ENCODE measurements at places on chromosomes 4 and X.

GRCh38 chrX:87299563-87300160, 217.9 kb upstream of the KLHL4 start:
- DNase-seq, result no peak

DNA sequence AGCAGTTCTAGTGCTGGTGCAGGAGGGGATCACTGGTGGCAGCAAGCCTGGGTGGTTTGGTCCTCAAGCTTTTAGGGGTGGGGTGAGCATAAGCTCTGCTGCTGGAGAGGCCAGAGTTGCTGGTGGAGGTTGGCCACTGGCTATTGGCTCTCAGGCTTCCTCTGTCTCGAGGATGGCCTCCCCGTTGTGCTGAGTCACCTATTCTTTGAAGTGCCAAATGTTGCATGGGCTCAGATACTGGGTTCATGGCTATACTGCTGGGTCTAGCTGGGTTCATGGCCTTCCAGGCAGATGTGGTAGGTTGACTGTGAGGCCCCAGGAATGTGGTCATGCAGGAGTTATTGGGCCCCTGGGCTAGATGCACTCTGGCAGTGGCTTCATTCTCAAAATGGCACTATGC, 466.3 kb downstream of the NAF1 start:
- no peak for DNase-seq

- DNase-seq, result no peak
These were observed 140.9 kb upstream of the HPGD start for GRCh38 chr4:174663216-174663615.

- DNase-seq, result no peak
These were observed 17.6 kb downstream of the OTUD6A start for GRCh38 chrX:70079870-70080269.

GRCh38 chrX:105636667-105637066, 185.7 kb upstream of the NRK start:
- DNase-seq, result no peak

DNA sequence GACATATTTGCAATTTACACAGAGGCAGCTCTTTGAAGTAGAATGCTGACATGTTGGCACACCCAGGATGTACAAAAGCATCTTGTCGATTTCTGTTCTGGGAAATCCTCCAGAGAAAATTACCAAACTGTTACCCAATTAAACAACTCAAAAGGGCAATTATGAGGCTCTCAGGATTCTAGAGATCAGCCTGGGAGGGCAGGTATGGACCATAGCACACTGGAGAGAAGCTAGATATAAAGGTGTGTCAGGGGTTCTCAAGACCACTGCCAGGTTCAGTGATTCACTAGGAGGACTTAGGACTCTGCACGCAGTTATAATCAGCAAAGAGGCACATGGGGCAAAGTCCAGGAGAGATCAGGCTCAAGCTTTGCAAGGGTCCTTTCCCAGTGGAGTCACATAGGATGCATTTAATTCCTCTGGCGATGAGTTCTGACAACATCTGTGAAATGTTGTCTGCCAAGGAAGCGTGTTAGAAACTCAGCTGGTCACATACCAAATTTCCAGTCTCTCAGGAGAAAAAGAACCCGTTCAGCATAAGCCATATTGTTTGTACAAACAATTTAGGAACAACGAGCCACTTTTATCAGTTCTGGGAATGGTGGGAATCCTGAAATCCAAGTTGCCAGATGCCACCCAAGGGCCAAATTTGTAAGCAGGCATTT, 100.8 kb downstream of the SYTL5 start:
- no peak for DNase-seq

GRCh38 chr4:2583517-2583916, 47.1 kb downstream of the FAM193A start:
- DNase-seq, result no peak

GRCh38 chr4:170758988-170759387, 669.2 kb upstream of the AADAT start:
- no peak for DNase-seq

GRCh38 chr4:3201718-3202702, 46.9 kb upstream of the MSANTD1 start:
- DNase-seq, result peak; percentile 42

DNA sequence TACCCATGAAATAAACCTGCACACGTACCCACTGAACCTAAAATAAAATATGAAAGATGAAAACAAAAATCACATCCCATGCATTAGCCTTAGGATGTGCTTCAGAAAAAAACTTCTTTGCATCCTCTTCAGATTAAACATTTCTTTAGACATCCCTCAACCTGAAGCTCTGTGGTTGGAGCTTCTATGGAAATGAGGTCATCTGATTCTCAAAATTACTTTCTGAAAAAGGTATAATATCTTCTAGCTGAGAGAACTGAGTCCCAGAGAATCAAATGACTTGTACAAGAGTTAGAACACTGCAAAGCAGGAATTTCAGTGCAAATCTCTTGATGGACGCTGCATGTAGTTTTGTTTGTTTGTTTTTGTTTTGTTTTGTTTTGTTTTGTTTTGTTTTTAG, 19.1 kb upstream of the ANTXR2 start:
- no peak for DNase-seq

- no peak for DNase-seq
These were observed 53.0 kb downstream of the OSTC start for GRCh38 chr4:108703370-108703769.

All from stimulated activated CD8-positive, alpha-beta memory T cell treated with anti-CD3 and anti-CD28 coated beads, Interleukin-15, amount 100 ng/mL, for 1 hour (primary cell).